Fibroblast of the aortic adventitia (primary cell): ENCODE measurements at places on chromosomes 13 and 19. TPM values are rescaled to one million over a fixed set of nuclear protein-coding genes. Genes with fewer than 3 reads are reported as not detected.

DNA sequence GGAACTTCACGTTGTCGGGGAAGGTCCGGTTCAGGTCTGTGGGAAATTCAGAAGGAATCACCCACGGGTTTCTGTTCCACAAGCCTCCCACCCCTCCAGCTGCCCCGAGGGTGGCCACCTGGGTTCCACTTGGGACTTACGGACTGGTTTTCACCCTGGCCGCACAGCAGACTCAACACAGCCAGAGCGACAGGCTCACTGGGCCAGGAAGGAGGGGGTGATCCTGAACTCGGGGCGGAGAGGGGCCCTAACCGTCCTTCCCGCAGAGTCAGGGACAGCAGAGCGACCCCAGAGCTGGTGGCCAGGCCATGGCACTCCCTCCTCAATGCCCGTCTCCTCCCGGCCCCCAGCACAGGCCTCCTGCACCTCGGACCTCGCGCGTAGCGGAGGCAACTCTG, 13.0 kb downstream of the GRTP1 start:
- no peak for DNase-seq

DNA sequence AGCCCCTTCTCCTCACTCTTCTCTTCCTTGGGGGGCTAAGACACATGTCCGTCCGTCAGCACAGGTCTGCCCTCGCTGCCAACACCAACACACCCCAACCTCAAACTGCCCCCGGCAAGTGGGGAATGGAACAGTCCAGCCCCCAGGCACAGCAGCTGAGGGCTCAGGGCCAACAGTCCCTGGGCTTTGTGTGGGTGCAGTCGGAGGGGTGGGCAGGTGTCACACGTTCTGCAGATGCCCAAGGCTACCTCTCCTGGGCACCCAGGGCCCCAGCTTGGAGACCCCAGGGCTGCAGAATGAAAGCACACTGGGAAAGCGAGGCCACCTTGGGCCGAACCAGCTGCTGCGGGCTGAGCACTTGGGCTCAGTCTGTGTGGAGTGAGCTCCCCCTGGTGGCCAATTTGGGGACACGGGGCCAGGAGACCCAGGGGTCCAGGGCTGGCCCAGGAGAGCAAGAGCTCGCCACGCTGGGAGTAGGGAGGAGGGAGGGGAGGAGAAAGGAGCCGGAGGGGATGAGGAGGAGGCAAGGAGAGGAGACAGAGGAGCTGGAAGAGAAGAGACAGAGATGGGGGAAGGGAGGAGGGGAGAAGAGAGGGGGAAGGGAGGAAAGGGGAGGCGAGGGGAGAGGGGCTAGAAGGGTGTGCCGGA, 14.0 kb upstream of the ATP8B3 start:
- DNase-seq = peak; percentile 64

GRCh38 chr13:102947745-102948405, 102.0 kb downstream of the ERCC5 start:
- DNase-seq = peak; percentile 2

GRCh38 chr13:36981156-36981743, 17.9 kb downstream of the ALG5 start:
- DNase-seq = peak; percentile 81

DNA sequence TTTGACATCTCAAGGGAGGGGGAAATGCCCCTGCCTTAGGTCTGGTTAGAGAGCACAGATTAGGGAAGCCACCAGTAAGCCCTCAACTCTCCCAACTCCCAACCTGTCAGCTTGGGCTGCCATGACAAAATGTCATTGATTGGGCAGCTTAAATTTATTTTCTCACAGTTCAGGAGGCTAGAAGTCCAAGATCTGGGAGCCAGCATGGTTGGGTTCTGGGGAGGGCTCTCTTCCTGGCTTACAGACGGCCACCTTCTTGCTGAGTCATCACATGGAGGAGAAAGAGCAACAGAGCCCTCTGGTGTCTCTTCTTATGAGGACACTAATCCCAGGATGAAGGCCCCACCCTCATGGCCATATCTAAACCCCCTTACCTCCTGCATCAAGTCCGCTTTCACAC, 24.2 kb downstream of the C19orf12 start:
- peak; percentile 54 for DNase-seq

GRCh38 chr13:73687087-73687486, 447.1 kb downstream of the KLF12 start:
- DNase-seq = no peak

- DNase-seq = peak; percentile 32
Measured at GRCh38 chr19:46218160-46218559, 11.4 kb upstream of the IGFL1 start.

- no peak for DNase-seq
Measured at GRCh38 chr13:67186995-67187569, 43.1 kb downstream of the PCDH9 start.

DNA sequence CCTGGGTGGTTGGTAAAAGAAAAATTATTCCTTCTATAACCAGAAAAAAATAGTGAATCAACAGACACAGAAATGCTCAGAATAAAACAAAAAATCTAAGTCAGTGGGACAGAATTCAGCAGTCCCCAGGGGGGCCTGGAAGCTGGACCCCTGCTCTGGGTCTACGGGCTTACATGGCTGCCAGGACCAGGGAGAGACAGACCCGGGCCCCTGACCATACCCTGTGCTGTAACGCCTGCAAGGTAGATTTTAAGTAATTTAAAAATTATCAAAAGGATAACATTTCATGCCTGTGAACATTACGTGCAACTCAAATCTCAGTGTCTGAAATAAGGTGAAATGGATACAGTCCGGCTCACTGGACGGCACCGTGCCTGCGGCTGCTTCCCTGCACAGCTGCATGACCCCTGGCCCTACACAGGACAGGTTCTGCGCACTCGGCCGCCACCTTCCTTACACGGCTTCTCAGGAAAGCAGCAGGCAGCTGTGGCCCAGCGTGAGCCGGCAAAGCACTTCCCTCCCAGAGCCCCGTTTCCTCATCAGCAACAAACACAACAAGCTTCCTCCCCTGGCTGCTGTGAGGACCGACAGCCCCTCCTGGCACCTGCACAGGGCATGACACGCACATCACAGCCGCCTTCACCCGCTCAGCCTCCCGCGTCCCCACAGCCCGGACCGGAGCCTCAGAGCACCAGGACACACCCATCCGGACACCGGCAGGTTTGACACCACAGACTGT, 22.2 kb downstream of the RASA3 start:
- DNase-seq = no peak

DNA sequence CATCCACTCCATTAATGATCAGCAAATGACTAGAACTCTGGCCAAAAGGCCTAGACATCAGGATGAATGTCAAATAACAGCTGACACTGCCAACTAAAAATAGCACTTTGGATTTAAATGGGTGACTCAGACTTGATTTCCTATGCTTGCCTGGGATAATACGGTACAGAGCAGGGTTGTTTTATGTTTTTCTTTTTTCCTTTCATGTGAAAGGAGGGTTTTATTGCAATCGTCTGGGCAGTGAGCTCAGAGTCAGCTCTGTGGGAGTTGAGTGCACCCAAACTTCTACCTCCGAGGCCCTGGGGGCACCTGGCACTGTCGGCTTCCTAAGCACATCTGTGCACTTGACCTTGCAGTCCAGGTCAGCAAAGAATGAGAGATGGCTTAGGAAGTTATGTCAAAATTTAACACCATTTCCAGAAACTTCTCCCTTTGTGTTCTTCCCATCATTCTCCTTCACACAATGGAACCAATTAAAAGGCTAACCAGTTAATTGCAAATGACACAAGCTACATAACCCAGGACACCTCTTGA, 134.1 kb downstream of the LACC1 start:
- peak; percentile 62 for DNase-seq

- no peak for DNase-seq
Measured at GRCh38 chr19:4035018-4035566, 27.6 kb downstream of the PIAS4 start.

DNA sequence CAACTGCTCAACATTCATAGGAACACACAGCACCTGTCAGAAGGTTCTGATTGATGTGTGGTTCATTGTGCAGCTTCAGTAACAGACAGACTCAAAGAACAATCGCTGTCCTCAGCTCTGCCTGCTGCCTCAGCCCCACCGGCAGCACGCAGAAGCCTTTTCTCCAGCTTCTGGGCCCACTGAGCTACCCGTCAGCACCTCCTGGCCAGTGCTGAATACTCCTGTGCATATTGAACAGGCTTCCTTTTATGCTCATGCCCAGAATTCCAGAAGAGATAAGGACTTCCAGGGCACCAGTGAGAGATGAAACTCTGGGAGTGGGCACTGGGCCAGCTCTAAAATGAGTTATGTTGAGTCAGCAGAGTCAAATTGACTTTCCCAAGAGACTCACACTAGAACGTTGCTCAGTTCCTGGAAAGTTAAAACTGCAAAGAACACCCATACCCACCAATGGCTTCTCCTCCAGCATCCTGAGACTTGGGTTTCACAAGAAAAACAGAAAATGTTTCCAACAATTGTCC, 119.3 kb downstream of the COL4A1 start:
- peak; percentile 93 for DNase-seq

DNA sequence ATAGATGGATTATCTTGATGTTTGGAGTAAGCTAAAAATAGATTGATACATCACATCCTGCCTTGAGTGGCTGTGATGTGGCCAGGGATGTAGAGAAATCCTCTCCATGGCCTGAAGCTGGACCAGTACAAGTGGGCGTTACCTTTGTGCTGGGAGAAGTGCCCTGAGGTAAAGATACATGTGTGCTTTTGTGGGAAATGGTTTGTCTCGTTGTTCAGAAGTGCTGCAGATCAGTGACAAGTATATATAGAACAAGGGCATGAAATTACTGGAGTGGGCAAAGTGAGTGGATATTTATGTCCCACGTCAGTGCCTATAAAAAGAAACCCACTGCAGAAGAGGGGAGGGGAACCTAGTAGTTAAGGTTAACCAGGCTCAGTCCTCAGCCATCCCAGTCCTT, 12.2 kb upstream of the ZNF304 start:
- peak; percentile 27 for DNase-seq

- peak; percentile 62 for DNase-seq
Measured at GRCh38 chr13:20799726-20800416, 26.1 kb upstream of the EEF1AKMT1 start.

GRCh38 chr13:97344265-97345175, 89.4 kb upstream of the RAP2A start:
- DNase-seq = peak; percentile 76

DNA sequence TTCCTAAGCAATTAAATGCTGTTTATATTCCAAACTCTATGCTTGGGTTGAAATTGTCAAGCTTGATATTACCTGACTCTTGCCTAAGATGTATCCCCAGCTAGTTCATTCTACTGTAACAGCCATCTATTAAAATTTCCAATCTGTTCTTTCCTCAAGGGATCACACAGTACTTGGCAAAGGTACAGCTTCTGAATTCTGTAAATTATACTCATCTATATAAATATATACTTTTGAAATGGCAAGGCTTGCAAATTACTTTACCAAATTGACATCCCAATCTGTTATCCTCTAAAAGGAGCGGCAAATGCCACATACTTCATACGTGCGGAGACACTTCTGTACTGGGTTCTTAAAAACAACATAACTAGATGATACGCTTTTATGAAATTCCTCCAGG, 330.2 kb downstream of the DNAJC15 start:
- DNase-seq = no peak

The KCNRG gene
- total RNA-seq = 1.4 and 2.9 TPM in 2 replicates

The ZNF441 gene
- total RNA-seq = 7.3 and 10.9 TPM in 2 replicates

The CYP2A7 gene
- total RNA-seq = not detected in 2 replicates

The IFI30 gene
- total RNA-seq = 0.90 and 23.1 TPM in 2 replicates

The FAM83E gene
- total RNA-seq = 0.18 TPM in 1 of 2 replicates, not detected in the other

The CD70 gene
- 0.09 TPM in 1 of 2 replicates, not detected in the other for total RNA-seq

The ZNF471 gene
- 2.5 and 11.0 TPM in 2 replicates for total RNA-seq

The C2CD4C gene
- not detected in 2 replicates for total RNA-seq

The ICAM4 gene
- 0.27 and 0.98 TPM in 2 replicates for total RNA-seq
